ENCODE measurements at places on chromosomes 3 and 15.

DNA sequence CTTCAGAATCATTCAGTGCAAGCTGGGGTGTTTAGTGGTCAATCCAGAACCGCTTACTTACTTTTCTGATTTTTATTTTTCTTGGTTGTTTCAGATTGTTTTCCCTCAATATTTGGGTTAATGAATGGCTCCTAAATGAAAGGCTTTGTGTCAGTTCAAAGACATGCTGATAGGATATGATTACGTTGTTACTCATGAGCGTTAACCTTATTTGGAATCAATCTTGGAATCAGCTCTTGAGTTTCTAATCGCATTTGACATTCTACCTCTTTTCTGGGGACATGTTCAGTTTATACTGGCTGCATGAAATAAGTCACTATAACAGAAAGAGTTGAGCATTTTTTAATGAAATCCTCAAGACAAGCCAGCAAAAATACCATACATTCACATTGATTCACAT is 50.2 kb downstream of the ATP11B start:
- DNase-seq, result no peak

GRCh38 chr3:55852326-55852725 is 365.2 kb upstream of the WNT5A start:
- DNase-seq, result no peak

DNA sequence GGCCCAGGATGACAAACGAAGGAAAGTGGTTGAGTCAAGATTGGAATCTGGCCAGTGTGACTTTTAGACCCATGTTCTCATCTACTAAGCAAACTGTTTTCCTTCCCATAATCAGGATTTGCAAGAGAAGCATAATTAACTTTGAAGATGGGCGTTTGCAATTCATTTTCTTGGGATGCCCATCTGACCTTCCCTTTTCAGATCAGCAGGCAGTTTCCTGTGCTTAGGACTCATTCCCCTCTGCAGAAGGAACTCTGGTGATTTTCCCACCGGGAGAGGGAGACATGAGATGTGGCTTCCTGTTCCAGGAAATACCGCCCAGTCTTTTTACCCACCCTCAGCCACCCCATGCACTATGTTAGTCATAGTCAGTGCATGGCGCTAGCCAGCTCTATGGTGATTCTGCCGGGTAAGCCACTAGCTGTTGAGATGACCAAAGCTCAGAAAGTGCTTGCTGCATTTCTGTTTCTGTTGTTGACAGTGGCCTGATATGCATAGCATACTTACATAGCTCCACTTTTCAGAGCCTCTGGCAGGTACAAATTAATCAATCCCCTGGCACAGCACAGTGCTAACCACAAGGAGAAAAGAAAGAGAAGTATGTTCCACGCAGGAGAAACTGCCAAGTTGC is 129.4 kb downstream of the VGLL4 start:
- peak; percentile 78 for DNase-seq

DNA sequence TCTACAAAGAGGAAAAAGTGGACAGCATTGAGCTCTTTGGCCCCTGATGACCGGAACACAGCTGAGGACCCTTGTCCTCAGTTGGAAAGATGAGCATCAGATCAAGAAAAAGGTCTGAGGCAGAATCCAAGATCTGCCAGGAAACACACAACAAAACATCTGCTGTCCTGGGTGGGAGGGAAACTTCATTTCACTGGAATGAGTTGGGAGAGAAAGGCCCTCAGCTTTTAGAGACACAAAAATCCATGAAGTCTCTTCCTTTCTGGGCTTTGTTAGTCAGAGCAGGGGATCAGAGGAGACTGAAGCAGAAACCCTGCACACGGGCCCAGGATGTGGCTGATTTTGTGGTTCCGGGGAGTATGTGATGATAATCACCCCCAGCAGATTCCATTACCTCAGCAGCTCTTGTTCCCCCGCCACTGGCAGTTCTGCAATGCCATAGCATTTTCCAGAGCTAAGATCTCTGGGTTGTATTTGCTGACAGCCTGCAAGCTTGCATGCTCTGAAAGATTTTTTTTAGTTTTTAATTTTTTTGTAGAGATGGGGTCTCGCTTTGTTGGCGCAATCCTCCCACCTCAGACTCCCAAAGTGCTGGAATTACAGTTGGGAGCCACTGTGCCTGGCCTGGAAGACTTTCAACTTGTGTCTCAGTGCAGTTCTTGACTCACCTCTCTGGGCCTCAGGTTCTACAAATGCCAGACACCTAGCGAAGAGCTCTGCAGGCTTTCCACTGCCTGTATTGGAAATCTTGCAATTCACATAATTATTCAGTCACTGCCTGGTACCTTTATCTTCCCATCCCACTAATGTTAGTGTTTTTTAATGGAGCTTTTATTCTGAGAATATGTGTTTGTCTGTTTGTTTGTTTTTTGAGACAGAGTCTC is 5.8 kb upstream of the TATDN2 start:
- DNase-seq, result peak; percentile 51

- DNase-seq, result no peak
Measured at GRCh38 chr3:66255865-66256264, 35.1 kb downstream of the SLC25A26 start.

DNA sequence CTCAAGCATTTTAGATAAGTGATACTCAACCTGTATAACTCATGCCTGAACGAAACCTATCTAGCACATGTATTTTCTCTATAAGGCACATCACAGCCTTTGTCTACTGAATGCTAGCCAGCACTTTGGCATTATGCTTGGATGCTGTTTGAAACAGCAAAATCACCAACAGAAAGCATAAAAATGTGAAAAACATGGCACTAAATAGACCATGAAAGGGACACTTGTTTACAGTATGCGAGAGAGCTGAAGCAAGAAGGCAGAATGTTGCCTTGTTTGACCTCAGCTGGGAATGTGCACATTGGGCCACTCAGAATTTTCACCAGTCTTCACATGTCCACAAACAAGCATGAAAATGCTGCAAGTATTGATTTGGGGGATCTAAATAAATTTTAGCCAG is 59.5 kb downstream of the MINDY2 start:
- DNase-seq, result no peak

GRCh38 chr3:39469945-39470344 is 2.5 kb downstream of the MOBP start:
- no peak for DNase-seq
